ENCODE measurements at places on chromosomes 4 and X.

- no peak for DNase-seq
Measured at GRCh38 chrX:40694802-40695201, 40.5 kb downstream of the MED14 start.

DNA sequence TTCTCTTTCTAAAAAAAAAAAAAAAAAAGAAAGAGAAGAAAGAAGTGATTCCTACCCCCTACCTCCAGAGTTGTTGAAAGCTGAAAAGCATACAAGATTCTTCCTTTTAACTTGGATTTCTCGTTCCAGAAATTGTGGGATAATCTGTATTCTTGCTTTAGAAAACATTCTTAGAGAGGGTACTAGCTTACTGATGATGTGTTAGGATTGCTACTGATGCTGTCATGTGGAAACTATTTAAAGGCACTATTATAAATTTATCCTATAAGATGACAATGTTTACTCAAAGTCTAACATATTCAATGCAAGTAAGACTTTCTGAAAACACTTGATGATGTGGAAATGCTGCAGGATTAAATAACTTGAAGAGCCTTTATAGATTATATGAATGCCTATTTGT is 204.0 kb upstream of the PUDP start:
- no peak for DNase-seq

DNA sequence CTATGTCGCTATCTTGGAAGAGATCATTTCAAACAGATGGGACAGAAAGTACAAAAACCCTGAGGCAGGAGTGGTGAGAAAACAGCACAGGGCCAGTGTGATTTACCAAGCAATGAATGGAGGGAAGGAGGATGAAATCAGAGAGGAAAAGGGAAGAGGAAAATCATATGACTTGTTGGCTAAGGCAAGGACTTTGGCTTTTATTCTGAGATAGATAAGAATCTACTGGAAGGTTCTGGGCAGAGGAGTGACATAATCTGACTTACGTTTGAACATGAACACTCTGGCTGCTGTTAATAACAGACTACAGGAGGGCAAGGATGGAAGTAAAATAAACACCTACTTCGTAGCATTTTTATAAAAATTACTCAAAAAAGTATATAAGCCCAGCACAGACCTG is 207.8 kb upstream of the SLC7A11 start:
- no peak for DNase-seq

- no peak for DNase-seq
Measured at GRCh38 chrX:106897259-106897658, 5.9 kb downstream of the RIPPLY1 start.

GRCh38 chrX:71992711-71993110 is 82.1 kb downstream of the NHSL2 start:
- no peak for DNase-seq

DNA sequence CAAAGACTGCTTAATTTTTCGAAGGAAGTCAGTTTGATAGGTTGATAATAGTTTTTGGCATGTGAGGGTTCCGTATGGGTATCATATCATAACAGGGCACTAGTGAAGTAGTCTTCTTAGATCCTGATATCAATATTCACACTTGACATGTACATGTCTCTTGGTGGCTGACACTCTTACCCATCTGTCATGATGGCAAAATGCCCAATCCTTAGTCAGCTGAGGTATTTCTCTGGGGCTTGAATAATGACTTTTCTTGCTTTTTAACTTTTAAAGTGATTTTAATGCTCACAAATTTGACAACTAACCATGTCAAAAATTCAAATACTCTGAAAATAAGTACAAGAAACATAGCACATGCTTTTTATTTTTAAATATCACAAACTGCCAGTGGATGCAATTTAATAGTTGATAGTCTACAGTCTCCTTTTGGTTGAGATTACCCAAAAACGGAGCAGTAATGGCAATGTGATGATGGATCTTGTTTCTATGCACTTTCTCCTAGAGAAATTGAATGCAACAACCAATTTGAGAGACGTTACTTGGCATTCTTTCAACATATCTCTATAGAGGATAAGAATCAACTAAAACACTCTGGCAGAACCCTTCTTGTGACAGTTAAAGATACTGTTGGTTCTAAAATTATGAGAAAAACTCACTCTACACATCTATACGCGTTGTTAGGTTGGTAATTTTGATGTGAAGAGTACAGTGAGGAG is 552.9 kb upstream of the PABPC4L start:
- no peak for DNase-seq

DNA sequence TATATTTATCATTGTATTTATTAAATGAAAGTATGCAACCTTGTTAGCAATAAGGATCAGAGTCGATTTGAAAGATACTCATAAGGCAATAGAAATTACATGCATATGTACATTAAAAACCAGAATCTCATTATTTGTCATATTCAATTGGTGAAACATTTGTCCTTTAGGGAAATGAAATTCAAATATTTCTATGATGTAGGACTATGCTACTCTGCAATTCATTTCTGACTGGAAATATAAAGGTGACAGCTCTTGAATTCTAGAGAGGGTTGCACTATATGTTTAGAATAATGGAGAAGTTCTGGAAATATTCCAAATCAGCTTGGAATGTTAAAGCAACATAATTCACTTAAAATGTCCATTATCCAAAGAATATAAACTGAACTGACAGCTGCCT is 1519.8 kb downstream of the ARAP2 start:
- no peak for DNase-seq

DNA sequence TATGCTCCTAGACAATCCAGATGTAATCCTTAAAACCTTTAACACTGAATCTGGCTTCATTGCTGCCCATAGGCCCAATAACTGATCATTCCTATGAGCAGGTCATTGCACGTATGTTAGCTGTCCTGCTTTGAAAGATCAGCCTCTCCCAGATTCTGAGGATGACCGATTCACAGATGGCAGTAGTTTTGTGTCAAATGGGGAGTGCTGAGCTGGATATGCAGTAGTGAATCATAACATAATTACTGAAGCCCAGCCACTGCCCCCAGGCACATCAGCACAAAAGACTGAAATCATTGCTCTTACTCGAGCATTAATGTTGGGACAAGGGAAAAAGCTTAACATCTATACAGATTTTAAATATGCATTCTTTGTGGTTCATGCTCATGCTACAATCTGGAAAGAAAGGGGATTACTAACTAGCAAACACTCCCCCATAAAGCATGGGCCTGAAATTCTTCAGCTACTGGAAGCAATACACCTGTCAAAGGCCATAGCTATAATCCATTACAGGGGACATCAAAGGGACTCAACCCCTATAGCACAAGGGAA is 16.4 kb upstream of the ZNF280C start:
- no peak for DNase-seq

DNA sequence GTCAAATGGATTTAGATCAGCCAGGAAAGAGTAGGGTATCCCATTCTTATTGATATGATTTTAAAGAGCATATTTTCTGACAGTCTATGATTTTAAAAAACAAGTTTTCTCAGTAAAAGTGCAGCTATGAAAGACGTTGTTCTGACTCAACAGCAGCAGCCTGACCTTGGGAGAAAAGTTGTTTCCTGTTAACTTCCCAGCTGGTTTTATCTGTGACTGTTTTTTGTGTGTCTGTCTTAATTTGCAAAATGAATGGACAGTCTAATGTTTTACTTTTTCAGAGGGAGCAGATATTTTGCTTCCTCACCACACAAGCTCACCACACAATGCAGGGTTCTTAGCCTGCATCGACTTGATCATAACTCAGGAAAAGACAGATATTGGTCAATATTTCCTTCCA is 764 bp upstream of the MTHFD2L start:
- DNase-seq, result peak; percentile 51

GRCh38 chr4:51998837-51999236 is 21.3 kb downstream of the LRRC66 start:
- no peak for DNase-seq

- peak; percentile 68 for DNase-seq
Measured at GRCh38 chr4:4749137-4749536, 110.3 kb upstream of the MSX1 start.

- DNase-seq, result no peak
Measured at GRCh38 chrX:103919270-103919637, 43.2 kb upstream of the TMSB15B start.

DNA sequence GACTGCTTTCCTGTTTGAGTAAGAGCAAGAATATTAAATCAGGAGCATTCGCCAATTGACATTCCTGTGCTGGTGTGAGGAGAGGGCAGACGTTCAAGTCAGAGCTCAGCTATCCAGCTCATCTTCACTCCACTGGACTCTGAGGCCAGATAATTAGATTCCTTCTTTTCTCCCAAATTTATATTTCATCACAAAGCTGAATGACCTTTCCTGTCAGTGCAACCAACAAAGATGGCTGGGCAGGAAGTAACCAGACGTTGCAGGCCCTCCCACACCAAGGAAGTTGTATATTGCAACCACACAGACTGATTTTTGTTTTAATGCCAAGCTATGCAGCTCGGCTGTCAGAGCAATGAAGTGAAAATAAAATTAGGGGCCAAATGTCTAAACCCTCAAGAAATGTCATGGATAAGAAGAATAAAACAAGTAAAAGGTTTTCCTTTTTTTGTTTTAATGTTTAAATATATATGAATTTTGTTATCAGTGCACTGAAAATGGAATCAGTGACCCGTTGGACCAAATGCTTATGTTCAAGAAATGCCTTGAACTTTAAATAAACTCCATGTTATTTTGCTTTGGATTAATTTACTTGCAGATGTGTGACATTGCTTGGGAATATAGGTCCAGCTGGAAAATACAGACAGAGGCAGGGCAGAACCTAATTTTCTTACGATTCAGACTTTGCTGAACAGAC is 578.9 kb upstream of the FAT1 start:
- DNase-seq, result no peak

DNA sequence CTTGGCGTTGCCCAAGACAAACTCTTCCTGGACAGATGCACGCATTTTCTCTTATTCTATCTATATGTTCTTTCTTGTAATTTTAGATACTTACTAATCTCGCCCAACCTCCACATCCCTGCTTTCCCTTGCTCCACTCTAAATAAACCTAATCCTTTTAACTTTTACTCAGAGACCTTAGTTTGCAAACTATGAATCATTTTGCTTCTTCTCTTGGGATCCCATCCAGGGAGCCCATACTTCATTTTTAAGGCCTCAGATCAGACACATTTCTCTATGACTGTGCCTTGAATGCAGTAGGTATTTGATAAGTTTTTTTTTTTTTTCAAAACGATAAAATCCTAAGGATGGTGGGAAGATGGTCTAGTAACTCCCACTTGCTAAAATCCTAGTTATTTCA is 353.8 kb upstream of the HAND2 start:
- DNase-seq, result no peak

- no peak for DNase-seq
Measured at GRCh38 chrX:40729598-40730584, 5.5 kb downstream of the MED14 start.

GRCh38 chr4:8504279-8505007 is 63.9 kb downstream of the TRMT44 start:
- no peak for DNase-seq

DNA sequence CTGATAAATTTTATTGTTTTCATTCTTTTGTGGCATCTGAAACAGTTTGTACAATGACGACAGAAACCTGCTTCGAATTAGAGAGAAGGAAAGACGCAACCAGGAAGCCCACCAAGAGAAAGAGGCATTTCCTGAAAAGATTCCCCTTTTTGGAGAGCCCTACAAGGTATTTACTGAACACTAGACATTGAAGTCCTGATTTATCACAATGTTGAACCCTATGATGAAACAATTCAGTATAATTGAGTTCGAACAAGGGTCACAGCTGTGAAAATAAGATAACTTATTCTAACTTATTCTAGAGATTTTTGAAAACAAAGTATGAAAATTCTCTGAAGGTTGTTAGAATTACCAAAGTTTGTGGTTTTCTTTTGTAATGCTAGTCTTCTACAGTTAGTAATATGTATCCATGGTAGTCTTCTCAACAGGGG is 111.3 kb downstream of the AFF1 start:
- DNase-seq, result no peak

DNA sequence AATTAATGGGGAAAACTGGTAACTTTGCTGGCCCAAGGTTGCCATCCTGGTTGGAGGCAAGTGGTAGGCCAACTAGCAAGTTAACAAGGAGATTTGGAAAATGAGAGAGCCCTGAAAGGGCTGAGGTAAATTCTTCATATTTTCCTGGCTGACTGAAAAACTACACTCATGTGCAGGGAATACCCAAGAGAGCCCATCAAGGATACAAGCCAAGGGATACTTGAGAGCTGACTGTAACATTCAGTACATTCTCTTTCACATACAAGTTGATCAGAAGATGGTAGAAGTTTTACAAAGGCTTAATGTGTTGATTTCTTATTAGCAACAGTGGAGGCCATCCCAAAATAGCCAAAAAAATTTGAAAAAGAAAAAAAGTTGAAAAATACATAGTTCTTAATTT is 33.3 kb downstream of the IL2 start:
- no peak for DNase-seq

DNA sequence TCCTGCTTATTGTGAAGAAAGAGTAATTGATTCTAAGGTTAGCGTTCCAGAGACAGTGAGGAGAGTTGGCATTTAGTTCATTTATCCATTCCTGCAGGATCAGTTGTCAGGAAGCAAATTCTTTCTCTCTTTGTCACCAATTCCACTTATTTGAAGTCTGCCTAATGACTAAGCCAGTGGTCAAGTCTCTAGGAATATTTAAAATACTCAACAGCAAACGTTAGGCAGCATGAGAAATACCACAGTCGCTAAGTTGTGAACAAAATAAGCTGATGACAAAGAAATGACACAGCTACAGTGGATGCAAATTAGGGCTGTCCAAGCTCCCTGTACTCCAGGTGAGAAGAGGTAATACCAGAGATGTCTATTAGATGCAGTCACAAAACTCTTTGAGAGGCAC is 6.6 kb upstream of the MAGEB17 start:
- no peak for DNase-seq

DNA sequence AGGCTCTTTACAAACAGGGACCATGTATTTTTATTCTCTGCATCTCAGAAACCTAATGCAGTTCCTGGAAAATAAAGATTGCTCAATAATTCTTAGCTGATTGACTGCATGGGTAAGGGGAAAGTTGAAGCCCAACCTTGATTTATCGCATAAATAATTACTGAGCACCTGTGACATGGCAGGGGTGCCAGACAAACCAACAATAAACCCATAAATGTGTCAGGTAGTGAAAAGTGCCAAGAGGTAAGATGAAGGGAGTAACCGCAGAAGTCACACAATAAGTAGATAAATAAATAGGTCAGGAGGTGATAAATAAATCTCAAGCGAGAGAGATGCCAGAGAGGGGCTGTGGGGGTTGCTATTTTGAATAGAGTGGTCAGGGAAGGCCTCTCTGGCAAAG is 20.1 kb upstream of the AP1S2 start:
- peak; percentile 89 for DNase-seq

- peak; percentile 75 for DNase-seq
Measured at GRCh38 chrX:109783701-109784079, 50.6 kb upstream of the ACSL4 start.

DNA sequence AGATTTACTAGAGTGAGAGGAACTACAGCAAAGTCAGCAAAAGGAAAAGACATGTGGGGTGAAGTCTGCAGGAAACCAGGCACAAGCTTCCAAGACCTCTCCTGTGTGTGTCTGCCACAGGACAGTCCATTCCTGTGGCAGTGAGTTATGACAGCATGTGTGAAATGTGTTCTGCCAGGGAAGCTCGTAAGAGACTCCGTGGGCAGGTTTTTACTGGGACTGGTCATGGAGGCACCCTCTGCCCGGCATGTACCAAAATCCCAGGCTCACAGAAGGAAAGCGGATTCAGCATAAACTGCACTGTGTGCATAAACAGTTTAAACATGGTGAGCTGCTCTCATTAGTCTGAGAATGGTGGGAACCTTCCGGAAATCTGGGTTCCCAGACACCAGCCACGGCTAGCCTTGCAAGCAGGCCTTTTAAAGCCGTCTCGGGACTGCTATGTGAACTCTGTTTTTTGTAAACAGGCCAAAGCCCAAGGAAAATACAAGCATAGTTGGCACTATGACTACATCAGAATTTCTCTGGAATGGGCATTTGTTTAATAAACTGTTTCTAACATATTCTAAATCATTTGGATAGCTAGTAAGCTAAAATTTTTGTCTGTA is 288.5 kb downstream of the TENM3 start:
- DNase-seq, result no peak

Data from kidney (tissue), 22 donors.